ENCODE measurements at places on chromosomes 12 and 14.

DNA sequence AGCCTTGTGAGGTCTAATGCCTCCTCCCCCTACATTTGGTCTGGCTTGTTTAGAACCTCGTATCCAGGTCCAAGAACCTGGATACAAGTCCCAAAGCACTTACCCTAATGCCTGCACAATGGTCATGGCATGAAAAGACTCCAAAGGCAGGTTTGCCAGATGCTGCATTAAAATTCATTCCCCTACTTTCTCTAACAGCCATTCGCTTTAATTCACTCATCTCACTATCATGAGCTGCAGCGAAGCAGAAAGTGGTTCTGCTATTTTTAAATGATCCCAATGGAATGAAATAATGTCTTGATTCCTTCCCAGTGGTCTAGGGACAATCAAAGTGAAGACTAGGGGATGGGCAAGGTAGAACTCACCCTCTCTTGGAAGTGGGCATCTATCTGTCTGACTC, 72.5 kb upstream of the MAX start:
- no peak for DNase-seq

DNA sequence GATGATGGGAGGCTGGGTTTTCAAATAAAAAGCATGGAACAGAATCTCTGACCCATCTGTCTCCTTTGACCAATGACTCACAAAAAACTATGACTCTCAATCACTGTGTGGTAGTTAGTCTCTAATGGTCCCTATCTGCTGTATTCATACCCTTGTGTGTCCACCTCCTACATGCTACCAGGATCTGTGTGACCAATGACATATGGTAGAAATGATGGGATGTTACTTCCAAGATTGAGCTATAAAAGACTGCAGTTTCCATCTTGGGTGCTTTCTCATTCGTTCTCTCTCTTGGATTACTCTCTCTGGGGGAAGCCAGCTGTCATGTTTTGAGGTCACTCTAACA, 144.7 kb upstream of the BTG1 start:
- no peak for DNase-seq

GRCh38 chr12:95582230-95583058, 31.2 kb upstream of the USP44 start:
- no peak for DNase-seq

DNA sequence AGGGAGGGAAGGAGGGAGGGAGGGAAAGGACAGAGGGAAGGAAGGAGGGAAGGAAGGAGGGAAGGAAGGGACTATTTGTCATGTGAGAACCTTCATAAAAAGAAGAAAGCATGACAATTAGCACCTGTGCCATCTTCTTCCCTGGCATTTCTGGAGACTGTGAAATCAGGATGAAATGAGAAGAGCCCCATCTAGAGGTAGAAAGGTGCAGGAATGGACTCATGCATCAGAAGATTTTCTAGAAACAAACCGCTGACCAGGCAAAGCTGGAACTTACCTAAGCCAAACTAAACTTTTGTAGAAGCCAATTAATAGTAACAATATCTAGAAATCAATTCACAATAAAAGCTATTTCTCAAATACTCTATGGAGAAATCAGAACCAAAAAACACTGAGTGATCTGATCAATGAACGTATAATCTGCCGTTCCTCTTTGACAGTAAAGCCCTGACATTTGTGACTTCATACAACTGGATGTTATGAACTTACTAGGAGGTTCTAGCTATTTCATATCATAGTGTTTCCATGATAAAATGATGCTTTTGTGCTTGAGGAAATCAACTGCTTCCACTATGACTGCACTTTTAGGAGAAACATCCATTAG, 24.4 kb upstream of the CRACR2A start:
- DNase-seq: no peak

- no peak for DNase-seq
These were observed 68.9 kb downstream of the SUSD6 start for GRCh38 chr14:69680297-69680696.

GRCh38 chr12:90990611-90991010, 14.2 kb downstream of the EPYC start:
- no peak for DNase-seq

DNA sequence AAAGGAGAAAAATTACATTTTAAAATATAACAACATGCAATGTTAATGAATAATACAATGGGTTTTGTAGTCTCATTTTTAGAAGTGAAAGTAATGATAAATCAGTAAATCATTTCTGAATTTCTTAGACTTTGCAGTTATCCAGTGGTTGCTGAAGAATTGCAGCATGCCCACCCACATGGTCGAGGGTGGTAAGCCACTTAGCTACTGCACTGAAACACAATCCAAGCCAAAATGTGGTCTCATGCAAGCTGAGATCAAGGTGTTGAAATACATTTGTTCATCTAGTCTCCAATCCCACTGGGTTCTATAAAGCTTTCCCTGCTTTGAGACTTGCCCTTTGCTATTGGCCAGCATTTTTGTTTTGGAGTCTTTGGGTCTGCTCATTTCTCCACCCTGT, 247.9 kb downstream of the NELL2 start:
- no peak for DNase-seq

DNA sequence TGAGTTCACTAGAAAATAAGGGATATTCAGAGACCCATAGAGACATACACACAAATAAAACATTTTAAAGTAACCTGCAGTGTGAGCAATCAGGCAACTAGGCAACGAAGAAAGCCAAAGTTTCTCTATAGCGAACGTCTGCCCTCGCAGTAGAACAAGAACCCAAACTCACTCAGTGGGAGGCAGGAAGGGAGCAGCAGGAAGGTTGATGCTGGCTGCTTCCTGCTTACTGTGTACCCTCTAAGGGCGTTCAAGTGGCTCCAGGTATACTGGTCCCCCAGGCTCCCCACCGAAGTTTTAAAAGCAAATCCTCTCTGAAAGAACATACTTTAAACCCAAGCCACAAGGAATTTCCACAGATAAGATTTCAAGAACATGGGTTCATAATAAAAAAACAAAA, 249.3 kb downstream of the FOXN3 start:
- no peak for DNase-seq

DNA sequence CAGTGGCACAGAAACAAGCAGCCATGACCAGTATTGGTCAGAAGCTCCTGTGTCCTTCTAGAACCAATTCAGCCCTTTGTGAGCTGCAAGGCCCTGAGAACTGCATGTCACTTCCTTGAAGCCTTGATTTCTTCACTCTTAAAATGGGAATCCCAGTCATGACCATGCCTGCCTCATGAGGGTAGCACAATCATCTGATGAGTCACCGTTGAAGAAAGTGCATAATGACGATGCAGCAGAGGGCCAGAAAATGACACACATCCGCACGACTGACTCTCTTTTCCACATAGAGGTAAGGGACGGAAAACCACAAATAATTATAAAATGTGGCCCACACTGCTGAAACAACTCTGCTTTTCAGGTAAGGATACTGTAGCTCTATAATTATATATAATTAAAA, 777.4 kb downstream of the BCL11B start:
- no peak for DNase-seq

DNA sequence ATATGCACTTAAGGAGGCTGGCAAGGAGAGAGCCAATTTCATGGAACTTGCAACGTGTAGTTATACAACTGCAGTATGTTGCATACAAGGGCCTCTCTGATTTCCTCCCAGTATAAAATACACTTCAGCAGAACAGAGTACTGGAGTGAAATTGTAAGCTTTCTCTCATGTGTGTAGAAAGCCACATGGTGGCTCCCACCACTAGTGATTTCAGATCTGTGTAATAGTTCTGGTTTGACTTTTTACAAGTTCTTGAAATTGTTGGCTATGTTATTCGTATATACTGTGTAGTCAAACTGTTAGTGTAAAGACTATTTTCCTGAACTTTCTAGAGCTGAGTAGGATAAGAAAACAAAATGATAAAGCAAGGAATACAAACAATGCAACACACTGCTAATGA, 16.4 kb upstream of the LMO3 start:
- DNase-seq: no peak

- DNase-seq: no peak
These were observed 132.5 kb downstream of the FOXN3 start for GRCh38 chr14:89284333-89285058.

- no peak for DNase-seq
These were observed 13.9 kb upstream of the PCED1B start for GRCh38 chr12:47065546-47065945.

DNA sequence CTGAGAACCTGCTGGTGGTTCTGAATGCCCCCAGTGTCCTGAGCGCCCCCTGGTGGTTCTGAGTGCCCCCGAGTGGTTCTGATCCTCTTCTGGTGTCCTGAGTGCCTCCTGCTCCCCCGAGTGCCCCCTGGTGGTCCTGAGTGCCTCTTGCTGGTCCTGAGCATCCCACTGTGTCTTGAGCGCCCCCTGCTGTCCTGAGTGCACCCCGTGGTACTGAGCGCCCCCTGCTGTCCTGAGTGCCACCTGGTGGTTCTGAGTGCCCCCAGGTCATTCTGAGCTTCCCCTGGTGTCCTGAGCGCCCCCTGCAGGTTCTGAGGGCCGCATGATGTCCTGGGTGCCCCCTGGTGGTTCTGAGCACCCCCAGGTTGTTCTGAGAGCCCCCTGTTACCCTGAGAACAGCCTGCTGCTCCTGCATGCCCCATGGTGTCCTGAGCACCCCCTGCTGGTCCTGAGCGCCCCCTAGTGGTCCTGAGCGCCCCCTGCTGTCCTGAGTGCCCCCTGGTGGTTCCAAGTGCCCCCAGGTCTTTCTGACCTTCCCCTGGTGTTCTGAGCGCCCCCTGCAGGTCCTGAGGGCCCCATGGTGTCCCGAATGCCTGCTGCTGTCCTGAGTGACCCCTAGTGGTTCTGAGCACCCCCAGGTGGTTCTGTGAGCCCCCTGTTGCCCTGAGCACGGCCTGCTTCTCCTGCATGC, 1165.4 kb downstream of the TMEM121 start:
- DNase-seq: peak; percentile 64

- no peak for DNase-seq
These were observed 3.8 kb downstream of the DHRS2 start for GRCh38 chr14:23639891-23640523.

DNA sequence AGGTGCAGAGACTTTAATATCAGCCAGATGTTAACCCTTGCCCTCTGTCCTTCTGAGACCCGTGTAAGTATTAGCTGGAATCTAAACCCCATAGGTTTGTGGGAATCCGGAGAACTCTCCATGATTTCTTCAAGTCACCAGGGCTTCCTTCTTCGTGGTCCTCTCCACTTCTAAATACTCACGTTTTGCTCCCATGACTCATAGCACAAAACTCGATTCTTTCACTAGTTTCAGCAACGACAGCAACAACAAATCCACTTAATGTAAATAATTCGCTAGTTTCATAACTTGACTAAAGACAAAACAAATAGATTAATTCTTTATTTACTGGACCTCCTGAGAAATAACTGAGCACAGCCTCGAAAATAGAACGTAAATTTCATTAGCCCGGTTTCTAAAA, 4.4 kb upstream of the CLEC2A start:
- no peak for DNase-seq

GRCh38 chr14:90613453-90613852, 202.8 kb downstream of the TTC7B start:
- no peak for DNase-seq

- DNase-seq: no peak
These were observed 5.0 kb upstream of the NFYB start for GRCh38 chr12:104143002-104143401.

DNA sequence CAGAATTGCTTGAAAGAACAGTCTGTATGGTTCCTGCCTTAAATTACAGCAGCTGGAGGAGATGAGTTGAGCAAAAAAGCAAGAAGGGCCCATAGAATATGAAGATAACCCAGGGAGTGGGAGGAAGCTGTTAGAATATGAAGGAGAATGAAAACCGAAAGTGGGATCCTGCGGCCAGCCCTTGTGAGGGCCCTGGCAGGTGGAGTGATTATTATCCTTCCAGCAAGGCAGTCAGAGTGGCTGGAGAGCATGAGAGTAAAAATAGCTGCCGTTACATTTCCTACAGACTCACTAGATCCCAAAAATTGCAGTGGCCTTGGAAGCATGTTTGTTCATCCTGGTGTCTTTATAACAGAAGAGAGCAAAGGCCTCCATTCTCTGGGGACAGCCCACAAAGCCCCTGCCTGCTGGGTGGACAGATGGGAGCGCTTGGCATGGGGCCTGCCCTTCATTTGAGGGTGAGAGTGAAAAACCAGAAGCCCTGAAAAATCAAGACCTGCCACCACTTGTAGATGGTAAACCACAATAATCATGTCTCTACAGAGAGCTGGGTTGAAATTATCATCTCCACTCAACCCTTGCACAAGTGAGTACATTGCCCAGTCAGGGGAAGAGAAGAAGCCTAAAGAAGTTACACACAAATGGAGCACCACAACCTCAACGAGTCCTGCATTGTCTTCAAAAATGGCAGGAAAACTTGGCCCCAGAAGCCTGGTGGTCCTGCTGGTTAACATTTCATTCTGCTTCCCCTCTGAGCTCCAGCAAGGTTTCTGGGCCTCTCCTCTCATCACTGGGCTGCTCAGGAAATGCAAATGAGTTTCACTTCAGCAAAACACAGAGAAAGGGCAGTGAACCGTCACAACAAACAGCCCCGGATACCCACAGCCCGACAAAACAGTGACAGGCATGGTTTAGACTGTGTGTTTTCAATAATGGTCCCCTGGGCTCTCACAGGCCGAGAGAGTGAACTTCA, 20.5 kb downstream of the ZDHHC22 start:
- no peak for DNase-seq

DNA sequence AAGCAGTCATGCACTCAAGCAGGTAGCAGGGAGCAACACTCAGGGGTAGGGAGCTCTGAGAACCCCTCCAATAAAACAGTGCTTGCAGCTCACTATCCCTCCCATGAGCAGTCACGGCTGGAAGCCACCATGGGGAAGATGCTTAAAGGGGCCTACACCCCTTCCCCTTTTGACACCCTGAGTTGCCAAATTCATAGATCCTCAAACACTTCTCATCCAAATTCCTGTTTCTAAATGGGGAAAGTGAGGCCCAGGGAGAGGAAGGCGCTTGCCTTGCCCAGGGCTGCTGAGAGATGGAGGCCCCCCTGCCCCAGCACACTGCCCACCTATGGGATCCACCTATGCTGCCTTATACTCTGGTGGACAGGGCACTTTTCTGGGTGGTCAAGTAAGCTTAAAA, 7.2 kb upstream of the ENDOU start:
- DNase-seq: no peak

- DNase-seq: no peak
These were observed 44.5 kb downstream of the FOXA1 start for GRCh38 chr14:37550511-37550910.

GRCh38 chr14:52733824-52734223, 3.9 kb downstream of the STYX start:
- no peak for DNase-seq

DNA sequence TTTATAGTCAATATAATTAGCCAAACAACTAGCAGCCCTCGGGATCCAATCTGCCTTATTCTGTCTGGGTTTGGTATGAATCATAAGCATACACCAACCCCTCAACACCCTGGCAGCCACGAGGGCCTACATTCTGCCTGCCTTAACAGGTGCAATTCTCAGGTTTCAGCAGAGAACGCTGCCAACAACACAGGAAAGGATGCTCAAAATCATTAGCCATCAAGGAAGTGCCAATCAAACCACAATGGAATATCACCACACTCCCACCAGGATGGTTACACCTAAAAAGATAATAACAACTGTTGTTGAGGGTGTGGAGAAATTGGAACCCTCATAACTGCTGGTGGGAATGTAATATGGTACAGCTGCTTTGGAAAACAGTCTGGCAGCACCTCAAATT, 122.8 kb downstream of the TTC7B start:
- DNase-seq: no peak

GRCh38 chr14:71594821-71595220, 337.4 kb upstream of the RGS6 start:
- no peak for DNase-seq

Measured in activated T-cell treated with anti-CD3 and anti-CD28 coated beads for 24 hours (primary cell).